Mesenteric fat pad (tissue), 1 donor: ENCODE measurements at places on chromosomes 4 and X. TPM values are rescaled to one million over a fixed set of nuclear protein-coding genes. Genes with fewer than 3 reads are reported as not detected.

Gene PPARGC1A
- 9.7 TPM for total RNA-seq

Gene DGAT2L6
- total RNA-seq, result not detected

Gene TMEM185A
- 19.9 TPM for total RNA-seq

Gene MAGEE1
- total RNA-seq, result 1.2 TPM

Gene ITGB1BP2
- 0.84 TPM for total RNA-seq

Gene CXCL11
- not detected for total RNA-seq

Gene ARMCX1
- total RNA-seq, result 32.3 TPM

Gene PABPC5
- 1.1 TPM for total RNA-seq

Gene TLR1
- total RNA-seq, result 25.4 TPM

Gene CT45A1
- total RNA-seq, result not detected

Gene PALLD
- total RNA-seq, result 87.9 TPM

Gene GATA1
- not detected for total RNA-seq

Gene CXCL6
- 0.45 TPM for total RNA-seq

Gene IL3RA
- 13.3 TPM for total RNA-seq

Gene SRPX
- total RNA-seq, result 410 TPM

Gene FAT4
- total RNA-seq, result 7.3 TPM

Gene SMARCA1
- total RNA-seq, result 32.4 TPM
